ENCODE measurements at places on chromosomes 1 and 21.
A peak's percentile ranks its signal among the peaks of the same experiment; 100 is the strongest.

DNA sequence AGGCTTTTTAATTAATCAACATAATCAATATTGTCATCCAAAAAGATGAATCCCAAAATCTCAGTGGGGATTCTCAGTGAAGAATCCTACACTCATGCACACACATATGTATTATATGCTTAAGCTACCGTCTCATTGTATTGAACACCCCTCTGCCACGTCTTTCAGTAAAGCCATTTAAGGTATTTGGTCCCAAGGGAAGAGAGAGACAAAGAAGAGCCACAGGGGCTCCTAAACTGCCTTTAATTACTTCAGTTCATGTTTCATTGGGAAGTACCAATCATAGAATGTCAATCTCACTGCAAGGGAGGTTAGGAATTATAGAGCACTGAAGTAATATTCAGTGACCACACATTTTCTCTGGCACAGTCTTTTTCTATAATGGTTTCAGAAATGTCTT, 388.6 kb upstream of the NEGR1 start:
- no peak for DNase-seq

- no peak for DNase-seq
Measured at GRCh38 chr1:8026976-8027747, 1.1 kb upstream of the ERRFI1 start.

DNA sequence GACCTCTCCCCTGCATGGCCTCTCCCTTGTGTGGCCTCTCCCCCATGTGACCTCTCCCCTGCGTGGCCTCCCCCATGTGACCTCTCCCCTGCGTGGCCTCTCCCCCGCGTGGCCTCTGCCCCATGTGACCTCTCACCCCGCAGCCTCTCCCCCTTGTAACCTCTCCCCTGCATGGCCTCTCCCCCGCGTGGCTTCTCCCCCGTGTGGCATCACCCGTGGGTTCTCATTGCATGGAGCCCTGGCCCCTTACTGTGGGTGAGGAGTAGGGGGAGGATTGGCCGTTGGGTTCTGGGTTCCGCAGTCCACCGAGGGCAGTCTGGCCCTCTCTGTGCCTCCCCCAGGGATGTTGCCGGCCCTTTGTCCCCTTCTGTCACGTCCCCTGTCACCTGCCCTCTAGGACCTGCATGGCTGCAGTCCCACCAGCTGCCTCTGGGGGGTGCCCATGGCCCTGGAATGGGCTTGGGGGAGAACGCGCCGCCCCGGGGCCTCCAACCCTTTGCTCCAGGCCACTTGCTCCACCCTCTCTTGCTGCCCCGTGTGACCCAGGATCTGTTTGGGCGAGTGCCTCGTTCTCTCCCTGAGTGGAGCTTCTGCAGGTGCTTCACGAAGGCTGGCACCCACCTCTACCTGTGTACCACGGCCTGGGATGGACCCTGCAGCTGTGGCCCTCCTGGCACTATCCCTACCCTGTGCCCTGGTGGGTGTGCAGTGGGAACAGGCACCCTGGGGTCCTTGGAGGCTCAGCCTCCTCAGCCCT, 21.3 kb downstream of the RRP1 start:
- DNase-seq = peak; percentile 84

GRCh38 chr1:81699234-81699633, 101.5 kb upstream of the ADGRL2 start:
- no peak for DNase-seq

GRCh38 chr1:74468982-74469603, 43.3 kb downstream of the LRRC53 start:
- no peak for DNase-seq

- DNase-seq = no peak
Measured at GRCh38 chr1:248243204-248243603, 12.0 kb downstream of the OR2M4 start.

- no peak for DNase-seq
Measured at GRCh38 chr21:14582934-14583628, 37.0 kb upstream of the SAMSN1 start.

DNA sequence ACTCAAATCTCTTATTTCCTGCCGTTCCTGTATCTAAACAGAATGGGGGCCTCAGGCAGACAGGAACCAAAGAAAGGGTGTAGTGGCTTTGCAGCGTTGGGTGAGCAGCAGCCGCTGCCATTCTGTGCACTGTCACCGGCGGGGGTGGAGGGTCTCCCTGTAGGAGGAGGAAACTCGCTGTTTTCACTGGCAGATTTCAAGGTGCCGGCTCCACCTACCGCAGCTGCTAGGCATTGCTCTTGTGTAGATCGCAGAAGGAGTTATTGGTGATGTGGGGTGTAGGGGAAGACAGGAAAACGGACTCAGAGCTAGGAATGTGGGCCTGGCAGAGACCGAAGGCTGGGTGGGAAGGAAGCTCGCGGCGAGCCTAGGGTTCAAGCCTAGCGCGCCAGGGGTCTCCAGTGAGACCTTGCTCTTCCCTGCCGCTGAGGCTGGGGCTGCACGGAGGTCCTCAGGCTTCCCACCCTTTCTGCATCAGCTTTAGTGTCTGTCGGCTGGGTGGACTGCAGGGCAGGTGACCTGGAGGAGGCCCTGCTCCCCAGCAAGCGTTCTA, 20.8 kb downstream of the ATP5PO start:
- DNase-seq = peak; percentile 57

DNA sequence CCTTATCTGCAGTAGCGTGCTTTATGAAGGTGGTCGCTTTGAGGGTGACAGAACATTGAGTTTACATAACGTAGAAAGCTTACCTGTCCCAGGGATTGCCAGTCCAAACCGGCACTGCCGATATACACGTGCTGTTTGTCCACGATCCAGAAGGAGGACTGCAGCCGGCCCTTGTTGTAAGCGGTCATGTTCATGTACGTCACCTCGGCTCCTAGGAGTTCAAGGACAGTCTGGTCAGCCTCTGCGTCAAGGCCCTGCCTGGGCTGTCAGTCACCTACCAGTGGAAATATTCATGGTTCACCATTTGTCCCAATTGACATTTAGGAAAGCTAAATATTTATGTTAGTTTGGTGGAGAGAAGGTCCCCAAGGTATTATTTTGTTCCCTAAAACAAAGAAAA, 221.0 kb upstream of the MAP1LC3C start:
- DNase-seq = no peak

DNA sequence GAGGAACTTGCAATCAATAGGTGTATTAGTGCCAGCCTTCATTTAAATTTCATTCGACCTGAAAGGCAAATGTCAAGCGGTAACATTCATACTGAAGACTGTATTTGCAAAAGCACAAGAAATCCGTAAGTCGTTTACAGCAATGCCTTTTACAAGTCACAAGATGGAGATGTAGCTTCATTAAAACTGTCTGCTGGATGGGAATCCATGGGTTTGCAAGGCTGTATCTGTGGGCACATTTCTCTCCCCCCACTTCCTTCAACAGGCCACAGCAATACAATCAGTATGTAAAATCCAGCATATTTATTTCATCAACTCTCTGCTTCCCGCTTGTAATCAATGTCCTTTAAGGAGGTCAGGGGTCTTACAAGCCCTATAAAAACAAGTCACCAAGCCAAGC, 147.1 kb downstream of the SLC45A1 start:
- DNase-seq = no peak

DNA sequence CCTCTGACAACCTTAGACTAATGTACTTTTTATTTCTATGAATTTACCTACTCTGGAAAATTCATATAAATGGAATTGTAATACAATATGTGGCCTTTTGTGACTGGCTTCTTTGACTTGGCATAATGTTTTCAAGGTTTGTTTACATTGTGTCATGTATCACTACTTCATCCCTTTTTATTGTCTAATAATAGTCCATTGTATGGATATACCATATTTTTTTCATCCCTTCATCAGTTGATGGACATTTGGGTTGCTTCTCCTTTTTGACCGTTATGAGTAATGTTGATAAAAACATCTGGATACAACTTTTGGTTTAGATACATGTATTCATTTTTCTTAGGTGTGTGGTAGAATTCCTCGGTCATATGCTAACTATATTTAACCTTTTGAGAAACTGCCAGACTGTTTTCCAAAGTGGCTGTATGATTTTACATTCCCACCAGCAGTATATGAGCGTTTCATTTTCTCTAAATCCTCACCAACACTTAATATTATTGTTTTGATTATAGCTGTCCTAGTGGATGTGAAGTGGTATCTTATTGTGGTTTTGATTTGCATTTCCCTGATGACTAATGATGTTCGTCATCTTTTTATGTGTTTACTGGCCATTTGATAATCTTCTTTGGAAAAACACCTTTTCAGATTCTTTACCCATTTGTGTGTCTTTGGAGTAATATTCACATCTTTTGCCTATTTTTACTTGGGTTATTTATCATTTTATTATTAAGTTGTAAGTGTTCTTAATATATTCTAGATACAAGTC, 3.5 kb downstream of the RO60 start:
- DNase-seq = no peak

GRCh38 chr21:42642219-42642745, 11.1 kb upstream of the PDE9A start:
- DNase-seq = no peak

DNA sequence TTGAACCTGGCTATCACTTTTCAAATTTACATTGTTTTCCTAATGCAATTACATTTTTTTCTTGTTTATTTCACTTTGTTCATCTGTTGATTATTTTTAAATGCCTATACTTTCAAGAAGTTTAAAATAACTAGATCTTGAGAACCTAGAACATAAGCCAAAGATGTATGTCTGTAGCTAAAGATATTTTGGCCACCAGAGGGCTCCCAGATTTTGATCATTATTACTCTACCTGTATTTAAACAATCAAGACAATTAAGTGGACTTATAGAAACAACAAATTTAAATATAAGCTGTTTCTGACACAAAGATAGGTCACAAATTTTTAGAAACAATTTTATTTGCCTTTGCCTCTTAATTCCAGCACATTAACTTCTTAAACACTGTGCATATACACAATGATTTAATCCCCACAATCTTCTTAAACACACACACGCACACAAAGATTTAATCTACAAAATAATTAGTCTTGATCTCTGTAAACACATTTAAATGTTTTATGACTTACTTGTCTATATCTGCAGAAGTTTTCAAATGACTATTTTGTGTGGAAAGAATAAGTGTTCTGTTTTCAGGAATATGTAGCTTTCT, 380.0 kb downstream of the DSCAM start:
- DNase-seq = no peak

DNA sequence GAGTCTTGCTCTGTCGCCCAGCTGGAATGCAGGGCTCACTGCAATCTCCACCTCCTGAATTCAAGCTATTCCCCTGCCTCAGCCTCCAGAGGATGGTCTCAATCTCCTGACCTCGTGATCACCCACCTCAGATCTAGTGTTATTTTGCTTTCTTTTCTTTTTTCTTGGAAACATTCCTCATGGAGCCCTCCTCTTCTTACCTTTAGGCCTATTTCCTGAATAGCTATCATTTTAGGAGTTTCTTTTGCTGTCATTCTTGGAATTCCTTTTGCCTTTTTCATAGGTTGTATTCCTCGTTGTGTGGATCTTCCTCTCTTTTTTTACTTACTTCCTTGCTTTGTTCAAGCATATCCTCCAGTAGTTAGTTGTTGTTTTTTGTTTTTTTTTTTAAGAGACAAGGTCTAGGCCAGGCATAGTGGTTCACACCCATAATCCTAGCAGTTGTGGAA, 173.8 kb downstream of the RASAL2 start:
- no peak for DNase-seq

- no peak for DNase-seq
Measured at GRCh38 chr1:167663002-167663772, 33.2 kb downstream of the RCSD1 start.
